ENCODE measurements at places on chromosomes 6 and 20.

GRCh38 chr6:53086302-53086701, 21.1 kb downstream of the FBXO9 start:
- no peak for DNase-seq

DNA sequence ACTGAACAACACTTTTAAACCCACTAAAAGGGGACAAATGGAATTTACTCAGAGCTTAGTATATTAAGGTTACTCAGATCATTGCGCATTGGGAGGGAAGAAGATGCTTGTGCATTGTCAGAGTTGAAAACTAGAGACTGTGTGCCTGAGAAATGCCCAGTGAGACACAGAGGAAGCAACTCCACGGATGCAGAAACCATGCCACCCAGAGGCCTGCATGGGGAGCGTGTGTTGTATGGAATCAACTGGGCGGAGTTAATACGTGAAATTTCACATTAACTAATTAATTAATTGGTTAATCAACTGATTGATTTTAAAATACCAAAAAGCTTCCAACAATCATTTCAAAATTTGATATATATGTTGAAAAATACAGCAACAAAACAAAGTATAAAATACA, 391.6 kb downstream of the PLCB1 start:
- no peak for DNase-seq

DNA sequence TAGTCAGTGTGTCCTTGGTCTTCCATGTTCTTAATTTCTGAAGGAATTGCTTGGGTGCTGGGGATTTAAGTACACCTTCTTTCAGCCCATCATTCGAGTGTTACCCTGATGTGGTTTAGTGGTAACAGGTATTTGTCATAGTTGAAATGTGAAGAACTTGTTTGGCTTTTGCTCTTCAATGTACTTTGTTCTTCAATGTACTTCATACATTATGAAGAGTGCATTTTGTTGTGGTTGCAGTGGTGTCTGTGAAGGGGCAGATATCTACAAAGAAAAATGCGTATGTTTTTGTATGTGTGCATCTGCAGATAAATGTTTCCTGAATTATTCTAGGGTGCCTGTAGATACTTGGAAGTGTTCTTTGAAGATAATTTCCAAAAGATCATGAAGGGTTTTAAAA, 111.2 kb upstream of the SUPT3H start:
- DNase-seq, result no peak

GRCh38 chr20:44247586-44248409, 690 bp downstream of the GDAP1L1 start:
- DNase-seq, result peak; percentile 3

- DNase-seq, result no peak
These were observed at the start of gene INSM1 for GRCh38 chr20:20367575-20368417. INSM1 (plus strand) TSS chr20:20368104; CDS start chr20:20368268, 164 bp downstream.
